ENCODE measurements at places on chromosomes 2 and 18.

DNA sequence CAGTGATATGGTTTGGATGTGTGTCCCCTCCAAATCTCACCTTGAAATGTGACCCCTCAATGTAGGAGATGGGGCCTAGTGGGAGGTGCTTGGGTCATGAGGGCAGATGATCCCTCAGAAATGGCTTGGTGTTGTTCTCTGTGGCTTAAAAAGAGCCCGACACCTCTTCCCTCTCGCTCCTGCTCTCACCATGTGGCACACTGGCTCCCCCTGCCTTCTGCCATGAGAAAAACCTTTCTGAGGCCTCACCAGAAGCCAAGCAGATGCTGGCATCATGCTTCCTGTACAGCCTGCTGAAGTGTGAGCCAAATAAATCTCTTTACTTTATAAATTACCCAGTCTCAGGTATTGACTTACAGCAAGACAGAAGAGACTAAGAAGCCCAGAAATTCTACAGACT, 357.1 kb downstream of the NRXN1 start:
- no peak for DNase-seq

GRCh38 chr18:6414118-6414722, 491 bp downstream of the L3MBTL4 start:
- peak; percentile 22 for DNase-seq

- no peak for DNase-seq
Measured at GRCh38 chr2:227222292-227222691, 57.9 kb downstream of the COL4A3 start.

DNA sequence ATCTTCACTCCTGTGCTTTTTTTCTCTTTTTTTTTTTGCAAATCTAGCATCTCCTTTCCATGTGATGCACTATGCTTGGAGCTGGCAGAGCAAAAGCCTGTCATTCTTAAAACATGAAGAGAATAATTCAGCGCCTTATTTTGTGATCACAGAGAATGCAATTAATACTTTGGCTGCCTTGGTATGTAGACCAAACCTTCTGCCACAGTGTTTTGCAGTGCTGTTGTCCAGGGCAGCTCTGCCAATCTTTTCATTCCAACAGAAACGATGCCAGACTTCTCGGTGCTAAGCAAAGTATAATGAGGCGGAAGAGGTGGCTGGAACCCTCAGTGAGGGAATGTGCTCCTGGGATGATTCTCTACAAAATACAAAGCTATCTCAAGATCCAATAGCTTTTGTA, 25.6 kb downstream of the BCL2 start:
- DNase-seq: no peak

DNA sequence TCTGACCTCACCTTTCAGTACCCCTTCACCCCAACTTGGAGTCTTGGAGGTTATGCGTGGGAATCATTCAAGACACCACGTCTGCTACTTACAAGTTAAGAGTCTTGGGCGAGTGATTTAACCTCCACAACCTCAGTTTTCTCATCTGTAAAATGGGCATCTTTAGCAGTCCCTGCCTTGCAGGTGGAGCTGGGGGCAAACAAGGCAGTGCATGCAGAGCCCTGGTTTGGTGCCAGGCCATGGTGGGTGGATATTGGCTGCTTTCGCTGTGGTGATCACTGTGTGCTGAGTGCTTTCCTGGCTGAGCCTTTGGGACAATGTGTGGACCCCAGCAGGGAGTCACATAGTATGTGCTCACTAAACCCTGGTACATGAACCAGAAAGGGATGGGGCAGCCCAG, 20.4 kb upstream of the PTMA start:
- no peak for DNase-seq
